Activated CD4-positive, alpha-beta T cell treated with anti-CD3 and anti-CD28 coated beads for 4 hours (primary cell): ENCODE measurements at places on chromosomes 2 and 18.

DNA sequence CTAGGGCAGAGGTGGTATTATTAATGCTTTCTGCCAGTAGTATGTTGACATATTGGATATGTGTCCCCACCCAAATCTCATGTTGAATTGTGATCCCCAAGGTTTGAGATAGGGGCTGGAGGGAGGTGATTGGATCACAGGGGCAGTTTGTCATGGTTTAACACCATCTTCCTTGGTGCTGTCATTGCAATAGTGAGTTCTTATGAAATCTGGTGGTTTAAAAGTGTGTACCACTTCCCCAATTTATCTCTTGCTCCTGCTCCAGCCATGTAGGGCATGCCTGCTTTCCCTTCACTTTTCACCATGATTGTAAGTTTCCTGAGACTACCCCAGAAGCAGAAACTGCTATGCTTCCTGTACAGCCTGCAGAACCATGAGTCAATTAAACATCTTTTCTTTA, 47.1 kb upstream of the THSD7B start:
- DNase-seq: no peak

DNA sequence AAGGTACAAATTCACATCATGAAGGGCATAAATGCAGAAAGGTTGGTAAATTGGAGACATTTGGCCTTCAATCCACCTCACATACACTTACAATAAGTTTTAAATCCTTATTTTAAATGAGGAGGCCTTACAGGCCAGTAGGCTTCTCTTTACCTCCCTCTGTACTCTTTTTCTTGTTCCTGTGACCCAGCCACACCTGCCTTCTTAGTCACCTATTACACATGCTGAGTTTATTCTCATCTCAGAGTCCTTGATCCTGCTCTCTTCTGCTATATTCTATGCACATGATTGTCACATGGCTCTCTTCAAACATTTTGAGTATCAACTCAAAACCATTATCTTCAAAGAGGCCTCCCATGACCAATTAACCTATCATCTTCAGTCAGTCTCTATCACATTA, 491.5 kb downstream of the SATB2 start:
- DNase-seq: no peak

DNA sequence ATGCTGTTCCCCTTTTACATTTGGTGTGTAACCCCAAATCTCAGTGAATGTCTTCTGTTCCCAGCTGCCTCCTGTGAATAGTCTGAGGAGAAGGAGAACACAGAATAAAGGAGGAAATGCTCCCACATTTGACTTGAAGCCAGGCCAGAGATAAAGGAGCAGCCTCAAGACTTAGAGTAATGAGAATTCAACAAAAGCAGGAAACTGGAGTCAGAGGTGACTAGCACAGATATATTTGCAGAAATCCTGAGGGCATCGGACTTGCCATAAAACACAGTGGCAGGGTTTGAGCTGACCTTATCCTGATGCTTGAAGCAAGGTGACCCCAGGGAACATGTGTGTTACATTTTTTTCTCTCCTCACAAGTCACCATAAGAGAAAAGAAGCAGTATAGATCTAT, 291.4 kb upstream of the RND3 start:
- no peak for DNase-seq

DNA sequence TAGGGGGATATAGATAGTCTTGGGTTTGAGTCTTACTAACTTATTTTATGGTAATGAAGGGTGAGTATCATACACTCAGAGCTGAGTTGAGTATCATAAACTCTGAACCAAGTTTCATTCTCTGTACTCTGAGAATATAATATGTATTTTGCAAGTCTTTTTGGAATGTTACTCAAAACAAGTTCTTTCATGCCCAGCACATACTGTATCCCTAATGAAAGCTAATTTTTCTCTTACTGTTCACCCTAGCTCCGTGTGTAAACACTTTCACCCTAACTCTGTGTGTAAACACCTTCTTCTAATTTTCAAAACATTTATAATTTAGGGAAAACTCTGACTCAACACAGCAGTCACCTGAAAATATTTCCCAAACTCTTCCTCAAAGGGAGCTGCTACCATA, 29.7 kb upstream of the CHST9 start:
- no peak for DNase-seq

- DNase-seq: no peak
These were observed 65.9 kb downstream of the MGAT5 start for GRCh38 chr2:134319596-134320254.

DNA sequence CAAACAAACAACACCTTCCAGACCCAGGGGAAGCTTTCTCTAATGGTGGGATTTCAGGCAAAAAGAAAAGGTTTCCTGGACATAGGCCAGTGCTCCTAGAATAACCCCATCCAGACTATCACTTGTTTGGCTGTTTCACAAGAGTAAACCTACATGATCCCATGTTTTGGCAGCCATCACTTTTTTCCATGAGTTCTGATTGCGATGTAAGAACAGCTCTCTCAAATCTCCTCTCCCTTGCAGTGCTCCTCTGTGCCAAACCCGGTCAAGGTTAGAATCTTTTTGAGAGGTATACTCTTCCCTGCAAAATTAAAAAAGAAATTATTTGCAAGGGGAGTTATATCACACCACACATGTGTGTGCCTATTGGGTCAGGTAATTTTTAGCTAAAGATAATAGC, 11.9 kb downstream of the GRP start:
- no peak for DNase-seq

- no peak for DNase-seq
These were observed 68.8 kb downstream of the TMEM131 start for GRCh38 chr2:97926946-97927345.
